Skin of body (tissue), 3 donors: ENCODE measurements at places on chromosomes 2 and 18.

GRCh38 chr2:66587216-66587615 lies 152.3 kb downstream of the MEIS1 start:
- DNase-seq = no peak

DNA sequence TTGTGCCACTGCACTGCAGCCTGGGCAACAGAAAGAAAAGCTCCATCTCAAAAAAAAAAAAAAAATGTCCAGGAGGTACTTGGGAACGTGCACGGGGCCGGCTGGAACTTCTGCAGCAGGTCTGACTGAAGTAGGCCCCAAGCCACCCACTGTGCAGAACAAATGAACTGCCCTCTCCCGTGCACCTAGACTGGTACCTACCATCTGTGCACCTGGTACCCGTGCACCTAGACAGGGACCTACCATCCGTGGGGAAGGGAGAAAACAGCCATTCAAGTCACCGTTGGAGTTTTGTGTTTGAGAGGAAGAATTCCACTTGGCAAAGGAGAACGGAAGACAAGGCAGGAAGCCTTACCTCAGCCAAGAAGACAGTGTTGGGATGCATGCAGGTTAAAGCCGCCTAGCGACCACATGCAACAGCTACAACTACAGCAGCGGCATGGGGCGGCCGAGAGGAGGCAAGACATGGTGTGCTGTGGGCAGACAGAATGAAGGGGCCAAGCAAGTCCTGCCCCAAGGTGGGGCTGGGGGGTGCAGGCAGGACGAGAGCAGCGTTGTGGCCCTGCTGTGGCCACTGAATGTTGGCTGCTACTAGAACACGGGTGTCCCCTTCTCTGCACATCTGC lies 16.1 kb downstream of the ST3GAL5 start:
- DNase-seq = no peak

DNA sequence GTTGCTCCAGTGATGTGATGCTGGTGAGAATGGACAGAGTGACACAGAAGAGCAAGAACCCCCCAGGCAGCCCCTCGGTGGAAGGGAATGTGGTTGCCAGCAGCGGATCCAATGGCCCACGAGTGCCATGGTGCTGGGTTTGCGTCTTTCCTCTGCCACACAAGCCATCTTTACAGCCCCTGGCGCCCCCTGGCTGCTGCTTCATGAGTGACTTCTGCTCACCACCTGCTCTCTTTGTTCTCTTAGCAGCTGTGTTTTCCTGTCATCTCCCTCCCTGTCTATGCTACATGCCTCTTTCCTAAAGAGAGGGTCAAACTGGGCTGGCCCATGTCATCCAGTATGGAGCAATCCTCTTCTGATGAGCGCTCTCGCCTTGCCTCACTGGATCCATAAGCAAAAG lies 300.0 kb upstream of the SMIM21 start:
- no peak for DNase-seq

GRCh38 chr2:29110916-29111535 lies 4.2 kb upstream of the CLIP4 start:
- DNase-seq = no peak

DNA sequence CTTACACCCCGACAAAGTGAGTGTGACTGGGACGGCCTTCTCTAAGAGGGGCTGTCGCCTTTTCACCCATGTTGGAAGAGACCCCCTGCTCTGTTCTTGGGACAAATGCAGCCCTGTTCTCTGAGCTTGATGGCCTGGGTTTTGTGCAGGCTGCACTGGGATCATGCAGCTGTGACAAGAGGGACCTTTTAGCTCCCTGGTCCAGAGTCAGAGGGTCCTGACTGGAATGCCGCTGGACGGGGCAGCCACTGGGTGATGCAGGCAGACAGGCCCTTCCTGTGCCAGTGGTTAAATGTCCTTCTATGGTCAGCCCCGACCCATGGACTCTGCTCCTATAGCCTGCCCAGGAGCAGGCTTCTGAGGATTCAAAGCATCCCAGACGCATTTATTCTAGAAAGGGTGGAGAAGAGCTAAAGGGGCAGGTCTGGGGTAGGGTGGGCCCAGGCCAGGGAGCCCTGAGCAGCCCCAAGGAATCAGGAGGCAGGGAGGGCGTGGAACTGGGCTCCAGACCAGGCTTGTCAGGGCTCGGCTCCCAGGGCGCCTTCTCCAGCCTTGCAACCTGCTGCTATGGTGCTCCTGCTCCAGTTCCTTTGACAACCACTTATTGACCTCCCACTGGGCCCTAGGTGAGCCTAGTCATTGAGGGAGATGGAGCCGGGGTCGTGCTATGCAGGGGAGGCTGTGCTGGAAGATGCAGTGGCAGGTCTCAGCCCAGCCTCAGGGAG lies 277.9 kb upstream of the HS6ST1 start:
- DNase-seq = no peak

- no peak for DNase-seq
Measured at GRCh38 chr18:42654556-42654955, 460.9 kb downstream of the RIT2 start.

DNA sequence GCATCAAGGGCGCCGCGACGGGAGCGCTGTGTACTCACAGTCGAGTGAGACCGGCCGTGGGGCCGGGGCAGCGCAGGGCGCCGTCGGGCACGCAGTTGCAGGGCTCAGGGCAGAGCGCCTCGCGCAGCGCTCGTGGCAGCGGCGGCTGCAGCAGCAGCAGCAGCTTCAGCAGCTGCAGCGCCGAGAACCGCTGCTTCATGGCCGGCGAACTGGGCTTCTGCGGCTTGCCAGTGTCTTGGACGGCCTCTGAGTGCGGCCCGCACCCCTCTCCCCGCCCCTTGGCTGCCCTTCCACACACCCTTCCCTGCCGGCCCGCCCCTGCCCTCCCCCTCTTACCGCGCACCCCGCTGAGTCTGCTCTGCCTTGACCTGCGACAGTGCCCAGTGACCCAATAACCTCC lies at the start of gene LHCGR:
LHCGR (minus strand) TSS at position 252 of the 400 bp plus-strand sequence; CDS start at position 199, 53 bp downstream.
- DNase-seq = no peak

DNA sequence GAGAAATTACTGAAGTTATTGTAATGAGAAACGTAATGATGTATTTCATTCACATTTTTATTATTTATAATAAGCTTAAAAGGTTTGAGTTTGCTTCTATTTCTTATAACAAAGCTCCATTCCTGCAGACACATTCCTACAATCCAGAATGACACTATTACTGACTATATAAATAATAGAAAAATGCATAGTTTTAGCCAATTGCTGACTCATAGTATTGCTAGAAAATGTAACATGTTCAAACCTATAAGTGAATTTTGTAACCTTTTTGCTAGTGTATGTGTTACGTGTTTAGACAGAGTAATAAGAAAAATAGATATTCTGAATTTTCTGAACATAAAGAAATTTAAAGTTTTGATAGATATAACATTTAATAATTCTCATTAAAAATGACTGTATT lies 9.3 kb upstream of the VWC2L start:
- DNase-seq = no peak

DNA sequence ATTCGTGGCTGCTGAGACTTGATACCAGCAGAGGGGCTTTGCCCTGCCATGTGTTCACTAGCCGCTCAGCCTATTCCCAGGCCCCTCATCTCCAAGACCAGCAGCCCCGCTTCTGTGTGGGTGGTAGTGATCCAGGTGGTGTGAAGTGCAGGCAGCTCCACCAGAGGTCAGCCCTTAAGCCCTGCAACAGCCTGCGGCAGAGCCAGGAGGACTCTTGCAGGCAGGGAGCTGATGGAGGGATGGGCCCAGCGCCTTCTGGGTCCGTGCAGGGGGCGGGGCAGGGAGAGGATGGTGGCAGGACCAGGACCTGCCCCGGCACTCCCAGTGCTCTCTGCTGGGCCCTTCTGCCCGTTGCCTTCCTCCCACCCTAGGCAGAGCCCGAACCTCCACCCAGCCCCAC lies 162.0 kb downstream of the SH3BP4 start:
- no peak for DNase-seq

- peak; percentile 18 for DNase-seq
Measured at GRCh38 chr2:28086611-28087010, 196.1 kb downstream of the BABAM2 start.

DNA sequence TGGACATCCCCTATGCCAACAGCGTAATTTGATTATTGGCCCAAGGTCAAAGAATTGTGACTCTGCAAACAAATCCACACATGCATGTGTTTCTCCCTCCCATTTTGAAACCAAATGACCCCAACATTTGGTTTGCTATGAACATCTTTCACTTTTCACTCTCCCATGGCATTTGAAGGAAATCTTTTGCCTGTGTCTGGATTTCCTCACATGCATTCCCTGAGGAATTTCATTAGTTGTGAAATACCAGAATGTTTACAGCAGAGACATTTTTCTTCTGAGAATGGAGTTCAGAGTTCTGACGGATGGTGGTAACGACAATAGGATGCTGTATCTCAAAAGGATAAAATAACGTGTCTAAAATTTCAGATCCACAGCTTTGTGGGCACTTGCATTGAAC lies 60.3 kb upstream of the LMAN1 start:
- peak; percentile 27 for DNase-seq

GRCh38 chr18:75200605-75201280 lies 8.2 kb downstream of the PTGR3 start:
- DNase-seq = peak; percentile 84

GRCh38 chr2:31666878-31667277 lies 86.1 kb upstream of the SRD5A2 start:
- no peak for DNase-seq

DNA sequence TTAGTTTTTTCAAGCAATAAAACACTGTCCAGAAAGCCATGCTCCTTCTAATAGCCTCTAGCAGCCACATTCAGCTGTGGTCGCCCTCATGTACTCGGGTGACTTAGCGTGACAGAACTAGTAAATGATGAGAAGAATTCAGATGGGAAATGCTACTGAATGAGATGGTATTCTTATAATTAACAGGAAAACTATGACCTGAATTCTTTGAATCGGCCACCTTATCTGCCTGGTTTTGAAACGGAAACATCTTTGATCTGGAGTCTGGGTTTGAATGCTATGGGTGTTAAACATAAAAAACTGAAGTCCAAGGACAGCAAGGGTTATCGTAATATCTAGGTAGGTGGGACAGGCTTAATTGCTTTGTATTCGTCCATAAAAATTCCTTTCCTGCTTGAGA lies 138.8 kb upstream of the DNMT3A start:
- DNase-seq = no peak

GRCh38 chr2:72803151-72803550 lies 22.7 kb downstream of the EXOC6B start:
- DNase-seq = no peak

GRCh38 chr2:233079953-233080835 lies 20.1 kb downstream of the INPP5D start:
- no peak for DNase-seq

- no peak for DNase-seq
Measured at GRCh38 chr2:189584686-189585085, 4.1 kb upstream of the SLC40A1 start.

GRCh38 chr18:9740071-9740470 lies 32.0 kb downstream of the RAB31 start:
- DNase-seq = no peak

- DNase-seq = no peak
Measured at GRCh38 chr2:204470178-204470620, 75.1 kb upstream of the PARD3B start.

DNA sequence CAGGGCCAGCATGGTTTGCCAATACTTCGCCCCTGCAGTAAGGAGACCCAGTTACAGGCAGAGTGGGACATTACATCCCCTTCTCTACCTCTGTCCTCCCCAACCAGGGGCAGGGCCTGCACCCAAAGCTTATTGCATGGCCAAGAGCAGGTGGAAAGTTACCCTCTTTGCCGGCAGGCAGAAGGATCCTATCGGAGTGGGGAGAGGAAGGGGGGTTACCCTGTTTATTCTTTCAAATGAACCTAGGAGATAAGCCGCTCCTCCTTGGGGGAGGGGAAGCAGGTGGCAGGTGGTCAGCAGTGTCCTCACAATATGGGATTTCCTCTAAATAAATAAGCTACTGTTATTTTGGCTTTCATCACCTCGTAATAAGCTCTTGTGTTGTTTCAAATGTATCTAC lies 53.9 kb downstream of the SPATS2L start:
- DNase-seq = no peak

GRCh38 chr2:55162284-55163006 lies 69.6 kb downstream of the CLHC1 start:
- DNase-seq = no peak

DNA sequence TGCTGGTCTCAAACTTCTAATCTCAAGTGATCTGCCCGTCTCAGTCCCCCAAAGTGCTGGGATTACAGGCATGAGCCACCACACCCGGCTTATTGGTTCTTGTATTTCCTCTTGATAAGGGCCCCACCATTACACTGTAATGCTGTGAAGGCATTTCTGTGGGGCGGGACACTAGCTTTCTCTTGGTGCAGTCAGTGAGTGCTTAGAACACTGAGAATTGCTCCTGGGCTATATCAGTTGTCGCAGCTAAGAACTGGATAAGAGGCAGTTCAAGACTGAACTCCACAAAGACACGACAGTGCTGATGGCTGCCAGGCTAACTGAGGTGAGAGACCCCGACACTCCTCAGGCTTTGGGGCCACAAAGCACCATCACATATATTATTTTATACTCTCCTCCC lies 2.1 kb downstream of the KHK start:
- no peak for DNase-seq

- DNase-seq = peak; percentile 52
Measured at GRCh38 chr18:62877411-62878221, 162.3 kb downstream of the PHLPP1 start.

DNA sequence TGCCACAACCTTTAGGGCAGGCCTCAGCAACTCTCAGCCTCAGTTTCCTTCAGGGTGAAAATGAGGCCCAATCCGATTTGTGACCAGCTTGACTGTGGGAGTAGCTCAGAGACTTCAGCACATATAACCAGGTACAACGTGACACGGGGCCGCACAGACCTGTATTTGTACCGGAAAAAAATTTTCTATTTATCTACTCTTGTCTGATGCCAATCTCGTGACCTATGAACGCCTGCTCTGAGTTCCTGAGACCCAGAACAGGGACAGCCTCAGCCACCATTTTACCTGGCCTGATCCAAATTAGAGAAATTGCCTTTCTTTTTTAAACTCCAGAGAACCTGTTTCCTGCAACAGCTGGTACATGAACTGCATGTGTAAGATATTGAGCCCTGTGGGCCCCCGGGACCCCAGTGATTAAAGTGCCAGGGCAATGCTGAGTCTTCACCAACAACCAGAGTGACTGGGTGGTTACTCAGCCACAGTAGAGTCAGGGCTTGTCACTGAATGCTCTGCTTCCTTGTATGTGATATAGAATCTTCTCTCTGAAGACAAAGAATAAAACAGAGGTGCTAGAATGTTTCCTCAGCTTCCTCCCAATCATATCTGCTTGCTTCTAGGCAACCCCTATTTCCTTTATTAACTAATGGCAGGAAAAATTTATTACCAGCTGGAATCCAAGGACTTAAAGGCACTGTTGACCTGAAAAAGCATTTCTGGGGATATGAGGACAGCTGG lies 47.8 kb upstream of the FZD7 start:
- no peak for DNase-seq

GRCh38 chr2:54465143-54465542 lies 9.0 kb downstream of the SPTBN1 start:
- no peak for DNase-seq

GRCh38 chr18:42510540-42510939 lies 555.5 kb downstream of the PIK3C3 start:
- no peak for DNase-seq

DNA sequence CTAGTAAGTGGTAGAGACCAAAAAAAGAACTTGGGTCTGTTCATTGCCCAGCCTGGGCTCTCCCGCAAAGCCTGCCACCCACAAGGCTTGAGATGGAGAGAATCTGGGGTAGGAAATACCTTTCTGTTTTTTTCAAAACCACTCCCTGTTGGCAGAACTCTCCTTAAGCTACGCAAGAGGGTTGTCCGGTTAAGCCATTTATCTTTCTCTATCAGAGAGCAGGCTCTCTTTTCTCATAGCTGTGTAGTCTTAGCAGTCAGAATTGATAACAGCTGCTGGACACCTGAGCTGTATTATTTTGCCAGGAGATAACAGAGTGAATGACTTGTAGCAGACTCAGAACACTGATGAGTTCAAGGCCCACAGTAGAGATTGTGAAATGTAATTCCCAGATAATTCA lies 1088.1 kb downstream of the TSN start:
- no peak for DNase-seq
